Stimulated activated CD8-positive, alpha-beta memory T cell treated with anti-CD3 and anti-CD28 coated beads, Interleukin-15, amount 100 ng/mL, for 48 hours (primary cell): ENCODE measurements at places on chromosomes 7 and 10.

- DNase-seq: no peak
These were observed 796.2 kb downstream of the CCSER2 start for GRCh38 chr10:85124603-85125051.

DNA sequence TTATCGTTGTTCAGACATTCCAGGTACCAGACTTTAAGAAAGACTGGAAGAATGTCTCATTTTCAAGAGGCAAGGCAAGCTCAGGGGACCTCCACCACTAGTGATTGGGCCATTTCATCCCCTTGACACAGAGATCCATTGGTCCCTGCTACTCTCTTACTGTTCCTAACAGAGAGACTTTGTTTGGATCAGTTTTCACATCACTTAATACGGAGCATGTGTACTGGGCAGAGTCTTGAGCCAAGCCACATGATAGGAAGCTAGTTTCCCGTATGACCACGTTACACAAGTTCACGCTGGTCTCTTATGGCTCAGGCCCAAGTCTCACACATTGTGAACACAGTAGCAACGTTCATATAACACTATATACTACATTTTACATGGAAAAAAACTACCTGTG is 269.9 kb downstream of the BAMBI start:
- DNase-seq: no peak

DNA sequence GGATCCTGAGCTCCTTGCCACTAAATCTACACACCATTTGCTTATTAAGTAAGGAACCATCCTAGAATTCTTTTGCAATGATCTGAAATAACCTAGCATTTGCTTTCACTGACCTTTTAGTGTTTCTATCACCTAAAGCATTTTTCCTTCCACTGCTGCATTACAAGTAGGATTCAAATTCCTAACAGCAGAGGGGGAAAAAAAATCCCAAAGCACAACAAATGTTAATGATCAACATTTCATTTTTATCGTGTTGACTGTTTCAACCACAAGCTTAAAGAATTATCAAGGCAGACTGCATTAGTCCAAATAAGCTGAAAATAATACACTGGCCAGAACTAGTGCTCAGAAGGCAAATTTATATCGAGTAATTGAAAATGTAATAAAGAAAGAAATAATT is 174.7 kb upstream of the TCF7L2 start:
- DNase-seq: no peak

- DNase-seq: no peak
These were observed at the start of gene MXI1 for GRCh38 chr10:110207011-110207804. TSS of gene MXI1 (plus strand) at chr10:110207605. CDS start at chr10:110207809, 204 bp downstream.
